ENCODE measurements at places on chromosomes 4 and X.

DNA sequence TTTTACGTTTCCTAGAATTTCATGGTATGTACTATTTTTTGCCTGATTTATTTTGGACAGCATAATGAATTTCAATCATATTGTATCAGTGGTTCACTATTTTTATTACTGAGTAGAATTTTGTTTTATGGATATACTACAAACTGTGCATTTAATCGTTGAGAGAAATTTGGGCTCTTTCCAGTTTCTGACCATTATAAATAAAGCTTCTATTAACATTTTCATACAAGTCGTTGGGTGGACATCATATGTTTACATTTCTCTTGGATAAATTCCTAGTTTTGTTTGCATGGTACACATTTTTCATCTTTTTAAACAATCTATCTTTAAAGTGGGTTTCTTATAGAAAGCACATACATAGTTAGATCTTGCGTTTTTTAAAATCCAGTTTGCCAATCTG is 472.7 kb upstream of the MAGEB18 start:
- DNase-seq = no peak

DNA sequence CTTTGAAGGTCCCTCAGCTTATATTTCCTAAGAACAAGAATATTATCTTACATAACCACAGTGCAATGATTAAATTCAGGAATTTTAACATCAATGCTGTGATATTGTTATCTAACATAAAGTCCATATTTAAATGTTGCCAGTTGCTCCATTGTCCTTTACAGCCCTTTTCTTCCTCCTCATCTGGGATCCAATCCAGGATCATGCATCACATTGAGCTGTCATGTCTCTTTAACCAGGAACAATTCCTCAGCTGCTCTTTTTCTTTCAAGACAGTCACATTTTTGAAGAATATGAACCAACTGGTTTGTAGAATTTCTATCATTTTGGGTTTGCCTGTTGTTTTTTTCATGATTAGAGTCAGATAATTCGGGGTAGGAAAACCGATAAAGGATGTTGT is 12.0 kb downstream of the TMSB4X start:
- DNase-seq = no peak

DNA sequence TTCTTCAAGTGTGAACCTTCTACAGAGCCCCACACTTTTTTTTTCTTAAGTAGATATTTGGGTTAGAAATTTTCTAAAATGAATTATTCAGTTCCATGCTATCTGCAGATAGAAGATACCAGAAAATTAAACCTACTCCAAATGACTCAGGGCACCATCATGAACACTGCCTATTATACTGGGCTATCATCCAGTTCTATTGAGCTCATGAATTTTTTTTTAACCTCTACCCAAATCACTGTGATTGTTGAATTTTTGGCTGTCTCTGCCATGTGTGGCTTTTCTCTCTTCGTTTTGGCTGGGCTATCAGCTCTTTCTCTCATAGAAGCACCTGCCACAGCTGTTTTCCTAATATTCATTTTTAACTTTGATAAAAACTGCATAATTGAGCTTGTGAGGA is 31.0 kb upstream of the SLC34A2 start:
- DNase-seq = no peak

GRCh38 chrX:23228950-23229448 is 105.7 kb upstream of the PTCHD1 start:
- DNase-seq = no peak

GRCh38 chr4:150647008-150647407 is 65.1 kb downstream of the MAB21L2 start:
- no peak for DNase-seq

DNA sequence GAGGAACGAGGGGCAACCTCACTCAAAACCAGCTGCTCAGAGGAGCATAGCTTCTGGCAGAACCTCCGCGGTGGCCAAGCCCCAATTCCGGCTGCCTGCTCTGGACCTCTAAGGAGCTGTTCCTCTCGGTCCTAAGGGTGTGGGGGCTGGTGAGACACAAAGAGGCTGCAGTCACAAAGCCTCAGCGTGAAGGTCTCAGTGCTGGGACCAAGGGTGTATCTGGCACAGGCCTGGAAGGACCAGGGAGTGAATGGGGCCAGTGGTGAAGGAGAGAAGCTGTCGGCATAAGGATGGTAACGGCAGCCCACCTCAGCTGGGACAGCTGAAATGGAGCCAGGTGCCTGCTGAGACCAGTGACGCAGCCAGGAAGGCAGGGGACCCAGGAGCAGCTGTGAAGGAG is 5.3 kb downstream of the PDE6B start:
- DNase-seq = no peak

- no peak for DNase-seq
These were observed 29.0 kb downstream of the F9 start for GRCh38 chrX:139559383-139560042.

DNA sequence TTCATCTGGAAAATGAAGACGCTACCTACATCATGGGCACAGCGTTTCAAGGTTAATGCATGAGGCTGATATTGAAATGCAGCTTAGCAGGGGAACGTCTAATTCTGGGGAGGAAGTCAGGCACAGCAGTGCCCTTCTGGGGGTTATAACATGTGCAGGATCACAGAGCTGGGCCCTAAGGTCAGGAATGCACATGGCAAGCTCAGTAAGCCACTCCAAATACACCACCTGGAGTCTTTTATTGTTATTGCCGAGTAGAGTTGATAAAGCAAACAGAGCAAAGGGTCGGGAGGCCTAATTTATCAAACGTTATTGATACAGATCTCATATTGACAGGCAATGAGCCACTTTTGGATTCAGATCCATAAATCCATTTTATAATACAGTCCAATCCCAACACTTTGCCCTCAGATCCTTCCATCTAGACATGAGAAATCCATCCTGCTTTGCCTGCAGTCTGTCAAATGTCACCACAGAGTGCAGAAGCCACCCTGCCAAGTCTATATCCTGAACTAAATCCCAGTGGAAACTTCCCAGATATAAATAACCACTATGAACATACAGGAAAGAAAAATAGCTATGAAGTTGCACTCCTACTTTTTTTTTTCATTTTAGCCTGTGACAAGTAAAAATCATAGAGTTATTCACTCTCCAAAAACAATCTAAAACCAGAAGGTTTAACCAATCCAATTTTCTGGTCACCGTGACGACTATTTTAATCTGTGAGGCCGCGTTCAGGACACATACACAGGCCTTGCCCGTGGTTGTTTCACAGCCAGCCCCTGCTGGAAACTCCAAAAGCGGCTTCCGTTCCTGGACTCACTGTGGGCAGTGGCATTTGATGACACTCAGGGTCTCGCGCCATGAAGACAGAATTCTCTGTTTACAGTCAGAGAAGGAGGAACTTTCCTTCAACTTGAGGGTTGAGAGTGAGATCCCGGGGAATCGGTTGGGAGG is 335.4 kb downstream of the DHX15 start:
- DNase-seq = no peak

- DNase-seq = no peak
These were observed 13.9 kb downstream of the TMEM165 start for GRCh38 chr4:55409468-55410171.

DNA sequence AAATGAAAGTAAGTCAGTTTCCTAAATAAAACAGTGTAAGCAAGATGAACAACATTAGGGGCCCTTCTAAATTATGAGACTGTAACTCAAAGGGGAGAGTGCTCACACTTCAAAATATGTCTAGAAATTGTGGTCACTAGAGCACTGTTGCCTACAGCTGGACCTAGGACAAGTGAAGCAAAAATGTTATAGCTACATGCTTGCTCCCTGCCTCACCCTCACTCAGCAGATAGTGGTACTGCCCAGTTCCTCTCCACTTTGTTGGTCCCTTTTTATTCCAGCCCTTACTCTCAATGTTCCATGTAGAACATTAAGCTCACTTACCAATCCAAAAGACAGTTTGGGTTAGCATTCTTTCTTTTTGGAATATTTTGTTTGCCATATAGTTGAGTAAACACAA is 147.3 kb downstream of the GRIA3 start:
- no peak for DNase-seq

GRCh38 chr4:27020203-27020602 is 159.6 kb downstream of the STIM2 start:
- no peak for DNase-seq

GRCh38 chr4:81796790-81797528 is 325.3 kb upstream of the RASGEF1B start:
- no peak for DNase-seq

- DNase-seq = no peak
These were observed 47.1 kb upstream of the SORBS2 start for GRCh38 chr4:185859111-185859510.

DNA sequence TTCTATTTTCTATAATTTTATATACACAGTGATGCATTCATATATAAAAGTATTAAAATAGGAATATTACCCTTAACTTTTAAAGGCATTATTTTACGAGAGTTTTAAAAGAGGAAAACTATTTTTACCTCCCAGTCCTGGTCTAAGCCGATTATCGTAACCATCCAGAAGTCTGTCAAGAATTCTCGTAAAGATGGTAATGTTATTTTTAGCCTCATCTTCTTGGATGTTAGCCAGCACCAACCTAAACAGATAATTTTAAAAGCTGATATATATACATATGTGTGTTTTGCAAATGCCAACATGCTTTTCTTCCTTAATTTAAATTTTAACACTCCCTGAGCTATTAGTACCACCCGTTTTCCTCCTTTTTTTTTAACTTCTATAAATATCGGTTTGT is 4.0 kb downstream of the GABRA2 start:
- DNase-seq = no peak

GRCh38 chrX:46582325-46582724 is 8.8 kb downstream of the CHST7 start:
- DNase-seq = no peak

GRCh38 chr4:96063639-96064038 is 223.7 kb downstream of the PDHA2 start:
- no peak for DNase-seq

DNA sequence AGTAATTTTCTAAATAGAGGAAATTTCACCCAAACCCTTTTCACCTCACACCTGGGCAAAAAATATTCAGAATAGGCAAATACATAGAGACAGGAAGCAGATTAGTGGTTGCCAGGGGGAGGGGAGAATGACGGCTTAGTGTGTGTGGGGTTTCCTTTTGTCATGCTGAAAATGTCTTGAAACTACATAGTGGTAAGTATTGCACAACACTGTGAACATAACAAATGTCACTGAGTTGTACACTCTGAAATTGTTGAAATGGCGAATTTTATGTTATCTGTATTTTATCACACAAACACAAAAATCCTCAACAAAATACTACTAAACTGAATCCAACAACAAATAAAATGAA is 60.7 kb upstream of the PLAC1 start:
- no peak for DNase-seq

GRCh38 chr4:122894827-122895226 is 27.6 kb downstream of the NUDT6 start:
- DNase-seq = no peak

- DNase-seq = no peak
These were observed 43.5 kb upstream of the DDX60 start for GRCh38 chr4:168362025-168362401.

GRCh38 chr4:151641167-151641566 is 119.6 kb downstream of the GATB start:
- no peak for DNase-seq

DNA sequence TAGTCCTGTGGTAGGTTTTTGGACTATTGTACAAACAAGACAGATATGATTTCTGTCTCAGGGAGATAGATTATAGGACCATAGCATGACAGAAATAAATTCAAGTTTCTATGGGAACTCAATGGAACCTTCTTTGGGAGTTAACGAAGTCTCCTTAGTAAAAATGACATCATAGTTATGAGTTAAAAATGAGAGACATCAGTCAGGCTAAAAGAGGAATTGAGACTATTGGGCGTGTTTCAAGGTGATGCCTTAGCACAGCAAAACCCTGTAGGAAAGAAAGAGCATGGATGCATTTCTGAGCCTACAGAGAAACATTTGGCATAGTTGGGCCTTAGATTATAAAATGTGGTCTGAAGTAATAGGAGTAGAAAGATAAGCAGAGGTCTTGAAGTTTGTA is 1909.1 kb upstream of the PCDH7 start:
- DNase-seq = no peak

All from stimulated activated CD8-positive, alpha-beta memory T cell treated with anti-CD3 and anti-CD28 coated beads, Interleukin-7, amount 100 ng/mL, for 1 hour (primary cell).